ENCODE measurements at places on chromosomes 2 and 18.

- peak; percentile 29 for DNase-seq
These were observed 50.1 kb upstream of the LPIN2 start for GRCh38 chr18:3062798-3063680.

- DNase-seq = no peak
These were observed 678.4 kb upstream of the VRK2 start for GRCh38 chr2:57368190-57368589.

DNA sequence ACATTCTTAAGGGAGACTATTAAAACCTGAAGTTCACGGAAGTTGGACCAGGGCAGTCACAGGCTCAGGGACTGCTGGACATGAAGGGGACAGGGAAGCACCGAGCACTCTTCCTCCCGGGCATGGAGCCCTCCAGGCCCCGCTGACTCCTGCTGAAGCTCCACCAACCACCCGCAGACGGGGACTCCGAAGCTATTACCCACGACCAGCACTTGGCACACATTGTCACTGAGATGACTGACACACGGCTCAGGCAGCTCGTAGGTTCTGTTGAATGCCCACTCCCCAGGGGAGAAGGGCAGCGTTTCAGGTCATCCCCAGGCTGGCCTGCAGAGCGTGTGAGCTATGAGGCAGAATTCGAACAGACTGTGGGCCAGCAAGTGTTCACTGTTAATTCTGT is 234.8 kb downstream of the NDUFA10 start:
- DNase-seq = no peak

DNA sequence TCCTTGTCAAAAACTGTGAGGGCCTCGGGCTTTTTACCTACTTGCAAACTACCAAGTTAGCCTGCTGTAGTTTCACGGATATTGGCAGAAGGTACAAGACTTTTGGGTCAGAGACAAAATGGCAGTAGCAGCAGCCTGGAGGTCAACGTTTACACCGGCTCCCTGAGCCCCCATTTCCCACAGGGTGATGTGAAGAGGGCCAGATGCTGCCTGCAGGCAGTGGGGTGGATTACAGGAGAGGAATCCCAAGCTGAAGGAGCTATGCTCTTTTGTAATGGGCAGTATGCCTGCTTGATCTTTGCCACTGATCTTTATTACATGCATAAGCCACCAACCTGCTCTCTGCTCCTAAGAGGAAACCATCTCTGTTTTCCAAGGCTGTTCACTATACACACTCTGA is 29.5 kb upstream of the SP5 start:
- DNase-seq = no peak

GRCh38 chr2:174827371-174828369 is 63.4 kb upstream of the CHRNA1 start:
- no peak for DNase-seq

GRCh38 chr2:235647877-235648276 is 154.0 kb downstream of the AGAP1 start:
- DNase-seq = no peak

GRCh38 chr18:6504605-6505497 is 90.1 kb upstream of the L3MBTL4 start:
- DNase-seq = no peak

- DNase-seq = peak; percentile 45
These were observed 29.4 kb downstream of the PSTPIP2 start for GRCh38 chr18:46042571-46043123.

DNA sequence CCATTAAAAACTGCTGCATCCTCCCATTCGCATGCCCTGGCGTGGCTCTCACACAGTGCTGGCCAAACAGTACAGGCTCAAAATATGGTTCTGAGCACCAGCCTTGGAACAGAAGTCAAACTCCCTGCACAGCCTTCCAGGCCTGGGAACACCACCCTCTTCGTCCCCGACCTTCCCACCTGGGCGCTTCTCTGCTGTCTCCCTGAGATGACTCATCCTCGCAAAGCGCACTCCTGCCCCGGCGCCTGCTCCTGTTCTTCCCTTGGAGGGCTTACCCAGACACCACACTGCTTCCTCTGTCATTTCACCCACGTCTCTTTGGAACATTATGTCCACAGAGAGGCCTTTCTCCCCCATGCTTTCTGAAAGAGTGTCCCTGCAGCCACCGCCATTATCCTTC is 172.7 kb downstream of the L3MBTL4 start:
- DNase-seq = no peak

DNA sequence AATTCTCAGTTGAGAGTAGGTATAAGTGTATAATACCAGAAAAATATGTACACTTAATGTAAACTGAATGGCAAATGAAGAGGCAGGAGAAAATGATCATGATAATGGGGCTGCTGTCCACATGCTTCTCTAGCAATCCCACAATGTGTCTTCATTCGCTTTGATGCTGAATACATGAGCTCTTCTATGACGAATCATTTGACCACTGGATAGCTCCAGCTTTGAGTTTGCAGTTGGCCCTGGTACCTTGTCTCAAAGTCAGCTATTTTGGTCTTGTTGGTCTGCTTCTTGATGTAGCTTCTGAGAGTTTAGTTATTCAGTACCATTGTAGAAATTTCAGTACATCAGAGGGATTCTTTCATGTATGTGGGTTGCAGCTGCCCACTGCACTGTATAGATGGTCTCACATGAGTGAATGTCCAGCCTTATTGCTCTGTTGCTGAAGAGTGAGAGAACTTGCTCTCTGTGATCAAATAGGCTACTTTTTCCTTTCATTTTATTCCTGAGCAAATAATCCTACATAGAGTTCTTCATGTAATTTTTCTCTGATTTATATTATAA is 105.1 kb downstream of the TTC27 start:
- DNase-seq = no peak

GRCh38 chr2:43265421-43265820 is 39.0 kb upstream of the ZFP36L2 start:
- no peak for DNase-seq

GRCh38 chr2:52933878-52934277 is 833.7 kb upstream of the CHAC2 start:
- no peak for DNase-seq

GRCh38 chr2:217818293-217818850 is 184.4 kb downstream of the TNS1 start:
- DNase-seq = no peak

DNA sequence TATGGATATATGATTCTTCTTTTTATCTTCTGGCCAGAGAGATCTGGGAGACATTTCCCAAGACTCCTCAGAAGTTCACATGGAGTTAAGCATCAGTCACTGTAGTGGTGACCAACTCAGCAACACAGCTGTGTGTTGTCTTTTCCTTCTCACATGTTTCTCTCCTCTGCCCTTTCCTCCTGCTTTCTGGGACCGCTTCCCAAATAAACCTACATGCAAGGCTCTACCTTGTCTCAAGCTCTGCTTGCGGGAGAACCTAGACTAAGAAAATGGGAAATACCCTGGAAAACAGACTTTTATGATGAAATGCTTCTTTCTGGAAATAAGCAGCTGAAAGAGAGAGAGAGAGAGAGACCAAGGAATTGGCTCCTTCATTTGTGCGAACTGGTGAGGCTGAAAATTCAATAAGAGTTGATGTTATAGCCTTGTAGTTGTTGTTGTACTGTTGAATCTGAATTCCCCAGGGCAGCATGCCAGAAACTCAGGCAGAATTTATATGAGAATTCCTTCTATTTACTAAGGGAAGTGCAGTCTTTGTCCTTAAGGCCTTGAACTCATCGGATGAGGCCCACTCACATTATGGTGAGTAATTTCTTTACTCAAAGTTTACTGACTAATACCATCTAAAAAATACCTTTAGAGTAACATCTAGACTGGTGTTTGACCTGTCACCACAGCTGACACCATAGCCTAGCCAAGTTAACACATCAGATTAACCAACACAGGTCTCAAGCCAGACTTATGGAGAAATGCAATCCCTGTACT is 22.7 kb upstream of the DSC1 start:
- DNase-seq = no peak

DNA sequence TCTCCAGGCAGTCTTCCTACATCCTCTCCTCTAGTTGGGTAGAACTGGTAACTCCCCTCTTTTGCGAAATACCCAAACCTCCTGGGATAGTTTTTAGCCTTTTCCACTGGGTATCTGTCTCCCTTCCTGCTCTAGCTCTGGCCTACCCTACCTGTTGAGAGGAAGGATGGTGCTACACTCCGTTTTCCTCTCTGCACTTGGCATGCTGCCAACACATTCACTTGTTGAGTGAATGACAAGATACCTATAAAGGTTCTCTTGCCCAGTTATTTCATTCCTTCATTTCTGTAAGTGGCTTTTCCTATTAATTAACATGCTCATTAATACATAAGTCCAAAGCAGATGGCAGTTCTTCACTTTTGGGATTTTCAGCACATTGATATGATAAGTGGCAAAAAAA is 293.8 kb downstream of the CNTNAP5 start:
- no peak for DNase-seq

DNA sequence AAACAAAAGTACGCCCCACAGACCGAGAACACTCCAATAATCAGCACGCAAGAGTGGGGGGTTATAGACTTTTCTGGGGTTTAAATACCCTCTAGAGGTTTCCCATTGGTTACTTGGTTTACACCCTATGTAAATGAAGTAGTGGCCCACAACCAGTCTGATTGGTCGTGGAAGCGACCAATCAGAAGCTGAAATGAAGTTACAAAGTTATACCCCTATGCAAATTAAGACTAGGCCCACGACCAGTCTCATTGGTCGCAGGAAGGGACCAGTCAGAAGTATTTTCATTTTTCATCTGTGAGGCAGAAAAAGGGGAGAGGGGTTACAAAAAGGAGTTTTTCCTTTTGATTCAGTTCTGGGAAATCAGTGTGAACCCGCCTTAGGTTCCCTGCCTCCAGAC is 55.3 kb upstream of the YWHAQ start:
- DNase-seq = no peak

DNA sequence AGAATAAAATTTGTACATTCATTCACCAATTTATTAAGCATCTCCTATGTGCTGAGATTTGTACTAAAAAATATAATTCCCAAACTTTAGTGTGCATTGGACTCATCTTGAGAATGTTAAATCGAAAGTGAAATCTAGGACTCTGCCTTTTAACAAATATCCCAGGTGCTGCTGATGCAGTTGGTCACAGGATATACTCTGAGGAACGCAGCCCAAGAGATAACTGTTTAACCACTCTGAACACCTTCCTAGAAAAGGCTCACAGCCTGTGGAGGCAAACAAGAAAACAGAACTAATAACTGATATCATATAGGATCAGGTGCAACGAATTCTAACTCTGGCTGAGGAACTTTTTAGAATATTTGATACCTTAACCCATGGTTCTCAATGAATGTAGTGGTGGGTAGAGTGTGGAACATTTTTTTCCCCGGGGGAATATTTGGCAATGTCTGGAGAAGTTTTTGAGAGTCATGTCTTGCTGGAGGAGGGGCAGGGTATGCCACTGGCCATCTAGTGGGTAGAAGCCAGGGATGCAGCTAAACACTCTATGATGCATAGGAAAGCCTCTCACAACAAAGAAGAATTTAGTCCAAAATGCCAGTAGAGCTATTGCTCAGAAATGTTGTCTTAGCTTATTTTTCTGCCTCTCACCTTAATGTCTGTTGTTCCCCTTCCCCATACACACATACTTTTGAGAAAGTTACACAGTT is 96.5 kb downstream of the EHBP1 start:
- no peak for DNase-seq

GRCh38 chr2:20691076-20691734 is 24.3 kb downstream of the GDF7 start:
- DNase-seq = no peak

- DNase-seq = no peak
These were observed 123.0 kb upstream of the CCDC150 start for GRCh38 chr2:196516564-196516963.

DNA sequence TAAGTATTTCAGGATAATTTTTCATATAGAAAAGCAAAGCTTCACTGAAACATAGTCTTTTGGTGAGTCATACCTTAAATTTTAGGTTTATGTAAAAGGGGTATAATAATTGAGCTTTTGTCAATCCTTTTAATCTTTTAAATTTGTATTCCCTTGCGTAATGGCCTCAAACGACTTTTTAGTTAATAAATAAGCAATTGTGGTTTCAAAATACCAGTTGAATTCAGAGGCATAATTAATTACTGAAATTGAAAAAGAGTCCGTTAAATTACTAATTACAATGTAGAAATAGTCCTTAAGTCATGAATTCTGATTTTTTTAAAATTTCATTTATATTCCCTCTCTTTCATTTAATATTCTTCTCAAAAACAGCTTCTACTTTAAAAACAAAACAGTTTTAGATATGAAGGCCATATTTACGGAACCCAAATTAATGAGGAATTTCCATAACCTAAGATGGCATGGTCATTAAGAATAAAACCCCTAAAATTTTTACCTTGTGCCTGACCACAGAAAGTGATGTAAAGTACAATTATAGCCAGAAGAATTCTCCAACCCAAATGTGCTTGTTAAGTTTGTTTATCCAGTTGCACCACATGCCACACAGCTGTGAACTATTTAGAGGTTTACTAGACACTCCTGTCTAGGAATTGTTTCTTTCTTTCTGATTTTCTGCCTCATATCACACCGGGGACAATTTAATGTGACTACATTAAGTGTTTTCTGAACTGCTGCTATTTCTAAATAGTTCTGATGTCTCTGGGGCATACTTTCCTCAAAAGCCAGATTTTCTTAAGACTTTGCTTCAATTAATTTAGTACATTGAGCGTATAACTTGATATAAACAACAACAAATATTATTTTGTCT is 60.7 kb upstream of the ITGA4 start:
- no peak for DNase-seq

DNA sequence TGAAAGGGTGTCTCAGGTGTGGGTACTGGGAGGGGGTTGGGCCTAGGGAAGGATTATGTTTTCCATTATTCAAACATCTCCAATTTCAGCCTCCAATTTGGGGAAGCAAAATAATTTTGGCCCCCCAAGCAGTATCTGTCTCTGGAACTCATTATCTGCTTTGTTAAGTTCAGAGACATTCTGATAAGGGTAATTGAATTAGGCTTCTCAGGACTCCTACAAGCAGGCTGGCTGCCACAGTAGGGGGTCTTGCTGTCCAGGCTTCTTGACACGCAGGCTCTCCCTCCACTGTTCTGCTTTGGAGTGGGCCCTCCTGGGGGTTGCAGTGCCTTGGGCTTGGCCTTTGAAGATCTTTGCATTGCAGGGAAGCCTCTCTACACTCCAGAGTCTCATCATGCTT is 108.1 kb upstream of the SIX2 start:
- no peak for DNase-seq

DNA sequence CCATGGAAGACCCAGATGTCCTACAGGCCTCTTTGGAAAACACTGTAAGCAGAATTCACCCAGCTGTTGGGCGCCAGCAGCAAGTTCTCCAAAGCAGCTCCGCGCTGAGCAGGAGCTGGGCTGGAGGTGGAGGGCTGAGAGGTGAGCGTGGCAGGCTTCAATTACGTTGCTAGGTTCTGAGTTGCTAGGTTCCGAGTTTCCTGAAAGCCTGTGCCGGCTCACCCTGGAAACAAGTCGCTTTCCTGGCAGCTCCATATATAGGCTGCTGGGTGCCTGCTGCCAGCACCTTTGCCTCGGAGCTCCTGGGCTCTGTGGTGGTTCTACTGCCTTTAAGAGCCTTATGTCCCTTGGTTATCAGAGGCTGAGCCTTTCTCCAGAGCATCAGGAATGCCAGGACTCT is 14.4 kb upstream of the EGR4 start:
- DNase-seq = no peak

All from T-helper 2 cell (primary cell).